Thoracic aorta (tissue), 2 donors: ENCODE measurements at places on chromosomes 4 and X.

DNA sequence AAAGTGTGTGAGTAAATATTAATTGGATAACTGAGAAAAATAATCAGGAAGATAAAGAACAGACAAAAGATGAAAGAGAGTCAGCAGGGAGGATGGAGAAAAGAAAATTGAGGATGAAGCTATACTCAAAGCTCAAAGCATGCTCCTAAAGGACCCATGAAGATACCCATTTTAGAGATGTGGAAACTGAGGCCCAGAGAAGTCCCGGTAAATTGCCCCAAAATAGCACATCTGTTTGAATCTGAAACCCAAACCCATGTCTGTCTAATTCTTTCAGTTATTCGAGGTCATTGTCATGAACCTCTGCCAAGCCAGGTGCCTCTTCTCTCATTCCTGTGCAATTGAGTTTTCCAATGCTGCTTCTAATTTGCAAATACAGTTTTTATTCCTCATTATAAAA is 29.6 kb upstream of the MSX1 start:
- H3K27me3 ChIP-seq, result no peaks in the 10 kb centered on the region
- no peak overlapping the region for H3K4me3 ChIP-seq
- H3K27ac ChIP-seq, result no peak overlapping the region
- H3K36me3 ChIP-seq, result no peaks in the 10 kb centered on the region

DNA sequence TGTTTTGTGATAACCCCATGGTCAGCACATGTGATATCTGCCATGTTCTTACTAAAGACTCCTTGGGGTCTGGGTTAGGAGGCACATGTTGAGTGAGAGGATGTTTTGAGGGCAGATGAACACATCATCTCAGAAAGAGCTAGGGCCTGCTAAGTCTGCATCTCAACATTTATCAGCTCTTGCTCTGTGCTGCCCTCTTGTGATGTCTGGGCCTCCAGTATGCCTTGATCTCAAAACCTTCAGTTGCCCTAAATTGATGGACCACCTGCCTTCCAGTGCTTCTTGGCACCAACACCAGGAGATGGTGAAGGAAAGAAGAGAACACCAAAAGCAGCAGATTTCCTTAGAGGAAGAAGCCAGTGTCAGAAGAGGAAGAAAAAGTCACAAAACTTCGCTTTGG is 22.5 kb downstream of the MID1 start:
- H3K36me3 ChIP-seq, result no peaks in the 10 kb centered on the region
- no peaks in the 10 kb centered on the region for H3K27me3 ChIP-seq
- H3K4me3 ChIP-seq, result no peak overlapping the region
- no peak for DNase-seq
- no peaks in the 10 kb centered on the region for H3K4me1 ChIP-seq

- H3K27ac ChIP-seq, result no peak overlapping the region
- peaks cover 8% of the 10 kb centered on the region for H3K4me1 ChIP-seq
- no peak overlapping the region for H3K4me3 ChIP-seq
- H3K36me3 ChIP-seq, result no peaks in the 10 kb centered on the region
- no peaks in the 10 kb centered on the region for H3K27me3 ChIP-seq
Measured at GRCh38 chr4:73698217-73698616, 42.2 kb upstream of the CXCL8 start.

GRCh38 chr4:157221895-157222770 is 1.6 kb downstream of the GRIA2 start:
- H3K27ac ChIP-seq, result peak overlapping the region; percentile 88
- H3K4me1 ChIP-seq, result peaks cover 22% of the 10 kb centered on the region
- no peaks in the 10 kb centered on the region for H3K36me3 ChIP-seq
- no peak for DNase-seq

- H3K27ac ChIP-seq, result no peak overlapping the region
- H3K4me1 ChIP-seq, result peaks cover 12% of the 10 kb centered on the region
Measured at GRCh38 chr4:26410385-26411293, 79.6 kb downstream of the CCKAR start.
